ENCODE measurements at places on chromosomes 16 and 17.

DNA sequence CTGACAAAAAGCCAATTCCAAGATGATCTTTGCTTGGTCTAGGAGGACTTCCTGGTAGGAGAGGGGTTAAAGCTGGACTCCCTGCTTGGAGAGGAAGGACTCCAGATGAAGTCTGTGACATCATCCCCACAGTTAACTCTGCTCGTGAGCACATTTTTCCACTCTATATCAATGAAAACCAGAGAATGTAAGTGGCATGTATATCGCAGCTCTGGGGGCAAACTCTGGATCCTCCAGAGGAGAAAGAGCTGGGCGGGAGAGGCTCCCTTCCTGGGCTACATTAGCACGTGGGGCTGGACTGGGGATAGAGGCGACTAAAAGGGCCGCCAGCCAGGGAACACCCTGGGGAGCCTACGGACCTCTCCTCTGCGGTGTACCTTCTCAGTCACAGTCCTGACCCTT, 34.1 kb downstream of the HIC1 start:
- DNase-seq: no peak

GRCh38 chr17:40113110-40113906, 8.5 kb upstream of the MSL1 start:
- DNase-seq: peak; percentile 90

DNA sequence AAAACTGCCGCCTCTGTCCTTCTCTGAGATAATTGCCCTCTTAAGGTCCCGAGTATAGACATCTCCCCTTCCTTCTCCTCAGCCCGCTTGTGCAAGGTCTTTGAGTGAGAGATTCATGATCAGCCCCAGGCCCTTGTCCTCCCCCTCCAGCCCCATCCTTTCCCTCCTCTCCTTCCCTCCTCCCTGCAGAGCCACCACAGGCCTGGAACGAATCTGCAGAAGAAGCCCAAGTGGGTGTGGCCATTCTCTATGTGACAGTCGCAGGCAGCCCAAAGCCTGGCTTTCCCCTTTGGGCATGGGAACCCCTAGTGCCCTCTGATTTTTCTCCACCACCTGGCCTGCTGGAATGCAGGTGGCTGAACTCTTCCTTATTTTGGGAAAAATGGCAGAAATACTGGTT, 7.2 kb upstream of the NDRG4 start:
- no peak for DNase-seq

GRCh38 chr17:35932586-35932985, 2.0 kb upstream of the RDM1 start:
- no peak for DNase-seq

DNA sequence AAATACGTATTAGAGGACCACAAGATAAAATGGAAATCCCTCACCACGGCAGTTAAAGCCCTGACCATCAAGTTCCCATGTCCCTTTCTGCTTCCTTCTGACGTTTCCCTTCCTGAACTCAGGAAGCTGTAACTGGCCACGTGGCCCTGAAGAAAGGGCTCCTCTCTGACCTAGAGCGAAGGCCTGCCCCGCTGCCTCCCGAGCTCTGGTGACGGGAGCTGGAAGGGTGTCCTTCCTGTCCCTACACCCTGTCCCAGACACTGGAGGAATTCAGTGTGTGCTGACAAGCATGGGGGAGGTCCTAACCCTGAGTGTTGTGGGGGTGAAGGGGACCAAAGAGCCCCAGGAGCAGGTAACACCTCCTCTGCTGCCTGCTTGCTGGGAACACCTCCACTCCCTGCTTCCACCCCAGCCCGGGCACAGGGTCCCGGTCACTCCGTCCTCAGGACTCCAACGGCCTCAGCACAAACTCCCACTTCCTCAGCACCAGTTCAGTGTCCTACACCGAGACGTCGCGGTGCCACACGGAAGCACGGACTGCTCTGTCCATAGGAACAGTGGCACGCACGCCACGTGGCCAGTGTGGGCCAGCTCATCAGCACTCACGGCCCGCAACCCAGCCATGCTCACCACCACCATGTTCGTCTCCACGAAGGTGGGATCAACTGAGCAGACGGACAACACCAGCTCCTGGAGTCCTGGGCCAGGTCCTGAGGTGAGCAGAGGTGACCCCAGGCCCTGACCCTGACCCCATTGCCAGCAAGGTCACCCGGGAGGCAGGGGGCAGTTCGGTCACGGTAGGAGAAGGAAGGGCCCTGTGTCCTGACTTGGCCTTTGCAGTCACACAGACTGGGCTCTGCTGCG, 16.9 kb downstream of the TMEM235 start:
- no peak for DNase-seq

- DNase-seq: peak; percentile 42
Observed at GRCh38 chr16:70652322-70652721, 6.0 kb downstream of the IL34 start.

DNA sequence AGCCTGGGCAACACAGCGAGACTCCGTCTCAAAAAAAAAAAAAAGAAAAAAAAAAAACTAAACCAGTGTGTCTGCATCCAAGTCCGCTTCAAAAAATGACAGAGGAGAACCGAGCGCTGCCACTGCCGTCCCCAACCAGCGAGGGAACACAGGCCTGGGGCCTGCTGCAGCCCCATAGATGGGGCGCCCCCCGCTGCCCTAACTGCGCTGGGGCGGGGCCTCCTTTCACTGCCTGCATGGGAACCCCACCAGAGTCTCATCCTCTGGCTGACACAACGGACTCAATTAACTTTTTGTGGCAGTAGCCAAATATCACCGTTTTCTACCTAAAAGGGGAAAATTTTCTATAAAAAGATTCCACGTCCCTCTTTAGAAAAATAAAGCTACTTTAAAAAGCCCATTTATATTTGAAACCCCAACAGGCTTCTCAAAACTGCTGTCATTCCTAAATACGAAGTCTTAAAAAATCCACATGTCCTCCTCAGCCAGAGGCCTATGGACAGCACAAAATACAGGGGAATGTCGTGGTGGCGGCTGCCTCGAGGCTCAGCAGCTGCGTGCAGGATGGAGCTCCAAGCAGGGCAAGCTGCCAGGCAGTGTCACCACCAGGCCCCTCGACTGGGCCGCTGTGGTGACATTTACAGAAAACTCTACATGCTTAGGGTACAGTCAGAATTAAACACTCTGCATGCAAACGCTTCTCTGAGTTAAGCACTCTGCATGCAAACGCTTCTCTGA, 30.3 kb downstream of the KLHDC4 start:
- no peak for DNase-seq

- no peak for DNase-seq
Observed at GRCh38 chr16:10566613-10567012, 13.8 kb downstream of the EMP2 start.

DNA sequence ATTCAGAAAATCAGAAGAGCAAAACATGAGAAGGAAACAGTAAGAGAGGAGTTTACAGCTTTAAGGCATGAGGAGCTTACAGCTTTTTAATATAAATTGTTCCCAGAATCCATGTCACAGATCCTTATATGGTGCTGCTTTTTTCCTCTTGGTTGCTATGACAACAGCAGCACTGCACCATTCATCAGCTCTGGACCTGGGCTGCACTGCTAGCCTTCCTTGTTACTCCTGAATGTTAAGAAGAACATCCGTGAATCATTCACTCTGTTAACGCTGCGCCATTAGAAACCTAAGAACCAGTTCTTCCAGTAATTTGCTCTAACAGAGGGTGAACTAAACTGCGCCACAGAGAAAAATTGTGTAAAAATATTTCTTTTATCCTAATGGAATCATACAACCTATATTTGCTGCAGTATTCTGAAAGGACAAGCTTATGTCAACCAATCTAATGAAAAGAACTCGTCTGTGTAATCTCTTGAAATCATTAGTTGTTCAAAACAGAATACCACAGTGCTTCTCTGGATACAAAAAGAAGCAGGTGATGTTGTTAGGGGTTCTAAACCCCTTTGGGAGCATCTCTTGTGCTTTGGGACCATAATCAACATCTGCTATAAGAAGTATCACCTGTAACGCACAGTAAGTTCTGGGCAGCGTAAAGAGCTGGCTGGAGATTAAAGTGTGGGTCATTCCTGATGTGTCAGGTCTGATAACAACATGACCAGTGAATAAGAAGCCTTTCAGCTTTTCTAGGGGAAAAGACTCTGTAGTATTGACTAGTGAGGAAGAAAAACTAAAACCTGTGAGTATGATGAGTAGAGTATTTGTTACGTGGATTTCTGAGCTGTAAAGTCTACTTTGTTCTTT, 151.2 kb downstream of the TANC2 start:
- DNase-seq: no peak

- DNase-seq: no peak
Observed at GRCh38 chr16:4426021-4426684, 485 bp downstream of the DNAJA3 start.

DNA sequence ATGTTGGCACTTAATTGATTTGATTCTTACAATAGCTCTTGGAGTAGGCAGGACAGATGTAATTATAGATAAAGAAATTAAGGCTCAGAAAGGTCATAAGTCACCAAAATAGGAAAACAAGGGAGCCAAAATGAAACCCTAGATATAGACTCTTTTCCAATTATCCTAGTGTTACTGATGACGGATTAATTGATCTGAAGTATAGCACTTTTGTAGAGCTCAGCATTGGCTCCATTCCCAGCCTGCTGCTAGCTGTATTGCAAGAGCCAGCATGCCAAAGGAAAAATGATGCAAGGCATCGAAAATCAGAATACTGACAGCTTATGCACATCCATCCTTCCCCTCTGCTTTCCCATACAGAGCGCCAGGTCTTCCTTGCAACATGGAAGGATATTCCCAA, 21.6 kb upstream of the RASL10B start:
- no peak for DNase-seq

DNA sequence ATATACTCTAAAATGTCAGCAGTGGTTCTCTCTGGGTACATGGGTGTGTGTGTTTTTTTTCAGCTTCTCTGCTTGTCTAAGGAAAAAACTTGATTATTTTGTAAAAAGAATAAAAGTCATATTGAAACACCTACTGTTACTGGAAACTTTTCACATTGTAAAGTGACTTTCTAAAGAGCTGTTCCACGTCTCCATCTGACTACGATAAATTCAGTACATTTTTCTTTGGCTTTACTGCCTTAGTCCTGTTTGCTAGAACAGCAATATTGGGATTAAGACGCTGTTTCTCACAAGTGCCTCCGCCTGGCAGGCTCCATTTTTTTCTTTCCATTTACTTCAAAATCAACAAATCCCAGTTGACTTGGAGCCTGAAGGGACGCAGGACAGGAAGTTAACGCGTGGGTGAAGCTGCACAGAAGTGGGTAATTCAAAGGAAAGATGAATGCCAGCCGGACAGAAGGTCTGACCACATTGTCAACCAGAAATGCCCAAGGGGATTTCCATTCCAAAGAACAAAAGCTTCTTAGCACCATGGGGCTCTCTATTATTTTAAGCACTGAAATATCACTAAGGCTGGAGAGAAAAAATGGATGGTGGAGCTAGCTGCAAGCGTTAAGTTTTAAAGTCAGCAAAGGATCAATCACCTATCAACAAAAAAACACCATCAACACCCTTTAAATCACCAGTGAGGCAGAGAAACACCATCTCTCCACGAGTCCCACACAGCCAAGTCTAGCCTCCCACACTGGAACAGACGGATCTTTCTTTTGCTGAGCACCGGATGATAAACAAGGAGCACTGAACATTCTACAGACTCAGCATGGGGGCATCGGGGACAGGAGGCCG, 8.4 kb downstream of the GLOD4 start:
- DNase-seq: no peak

GRCh38 chr17:76351526-76352071, 2.1 kb downstream of the PRPSAP1 start:
- DNase-seq: no peak

DNA sequence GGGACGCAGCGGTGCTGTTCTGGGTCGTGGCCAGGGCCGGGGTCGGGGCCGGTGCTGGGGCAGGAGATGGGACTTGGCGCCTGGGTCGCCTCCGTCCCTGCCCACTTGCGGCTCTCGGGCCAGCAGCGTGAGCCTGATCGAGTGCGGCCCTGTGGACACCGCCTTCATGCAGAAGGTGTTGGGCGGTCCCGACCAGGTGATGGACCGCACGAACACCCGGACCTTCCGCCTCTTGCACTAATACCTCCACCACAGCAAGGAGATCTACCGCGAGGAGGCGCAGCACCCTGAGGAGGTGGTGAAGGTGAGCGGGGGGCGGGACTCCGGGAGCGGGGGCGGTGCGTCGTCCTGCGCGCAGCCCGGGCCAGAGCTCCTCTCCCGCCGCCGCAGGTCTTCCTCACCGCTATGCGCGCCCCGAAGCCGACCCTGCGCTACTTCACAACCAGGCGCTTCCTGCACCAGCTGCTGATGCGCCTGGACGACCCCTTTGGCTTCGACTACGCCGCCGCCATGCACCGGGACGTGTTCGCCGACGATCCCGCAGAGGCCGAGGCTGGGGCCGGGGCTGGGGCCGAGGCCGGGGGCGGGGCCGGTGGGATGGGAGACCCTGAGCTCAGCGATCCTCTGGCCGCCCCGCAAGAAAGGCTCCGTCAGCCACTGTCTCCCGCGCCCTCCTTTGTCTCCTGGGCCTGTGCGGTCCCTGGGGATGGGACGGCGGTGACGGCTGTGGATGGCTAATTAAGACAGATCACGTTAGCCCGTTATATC, 4.5 kb upstream of the HSD17B1 start:
- DNase-seq: no peak

GRCh38 chr16:85306071-85306792, 194.0 kb upstream of the CIBAR2 start:
- DNase-seq: peak; percentile 51

- DNase-seq: no peak
Observed at GRCh38 chr16:70657956-70658355, 11.6 kb downstream of the IL34 start.

GRCh38 chr17:51029568-51030463, 90.9 kb downstream of the SPAG9 start:
- DNase-seq: no peak

- no peak for DNase-seq
Observed at GRCh38 chr17:8141045-8141444, 11.2 kb downstream of the PER1 start.

DNA sequence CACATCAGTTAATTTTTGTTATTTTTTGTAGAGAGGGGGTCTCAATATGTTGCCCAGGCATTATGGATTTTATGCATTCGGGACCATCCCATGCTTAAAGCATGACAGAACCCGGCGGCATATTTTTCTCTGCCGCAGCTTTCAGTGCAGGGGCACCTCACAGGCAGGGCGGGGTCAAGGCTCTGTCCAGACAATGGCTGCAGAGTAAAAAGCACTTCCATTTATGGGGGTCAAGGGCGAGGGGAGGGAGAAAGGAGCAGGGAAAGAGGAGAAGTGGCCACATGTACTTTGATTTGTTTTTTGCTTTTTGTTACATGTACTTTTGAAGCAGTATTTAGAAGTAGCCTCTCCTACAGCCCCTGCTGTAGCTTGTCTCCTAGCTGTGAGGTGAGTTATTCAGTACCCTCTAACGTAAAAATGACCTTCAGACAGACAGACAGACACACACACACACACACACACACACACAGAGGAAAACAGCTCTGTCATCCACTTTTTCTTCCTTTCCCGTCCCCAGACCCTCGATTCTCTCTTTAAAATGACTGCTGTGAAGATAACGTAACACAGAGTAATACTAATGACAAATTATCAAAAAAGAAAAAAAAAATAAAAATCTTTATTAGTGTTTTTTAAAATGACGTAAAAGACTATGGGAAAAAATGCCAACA, 856 bp upstream of the SCPEP1 start:
- no peak for DNase-seq

DNA sequence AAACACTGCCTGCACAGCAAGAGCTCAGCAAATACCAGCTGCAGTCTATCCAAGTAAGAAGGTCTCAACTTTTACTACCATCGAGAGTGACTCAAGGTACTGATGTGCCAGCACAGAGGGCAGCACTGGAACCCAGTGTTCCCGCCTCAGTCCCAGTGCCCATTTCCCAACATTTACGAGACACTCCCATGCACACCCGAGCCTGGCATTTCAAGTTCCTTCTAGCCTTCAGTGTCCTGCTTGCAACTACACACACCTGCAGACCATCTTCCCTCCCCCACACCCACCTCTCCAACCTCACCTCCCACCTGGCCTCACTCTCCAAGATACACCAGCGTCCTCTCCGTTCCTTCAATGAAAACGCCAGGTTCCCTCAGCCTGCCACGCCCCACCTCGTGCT, 3.2 kb downstream of the KLHDC4 start:
- no peak for DNase-seq
